HCT116 (cell line): ENCODE measurements at places on chromosomes 2 and 18. TPM values are rescaled to one million over a fixed set of nuclear protein-coding genes. Genes with fewer than 3 reads are reported as not detected.

DNA sequence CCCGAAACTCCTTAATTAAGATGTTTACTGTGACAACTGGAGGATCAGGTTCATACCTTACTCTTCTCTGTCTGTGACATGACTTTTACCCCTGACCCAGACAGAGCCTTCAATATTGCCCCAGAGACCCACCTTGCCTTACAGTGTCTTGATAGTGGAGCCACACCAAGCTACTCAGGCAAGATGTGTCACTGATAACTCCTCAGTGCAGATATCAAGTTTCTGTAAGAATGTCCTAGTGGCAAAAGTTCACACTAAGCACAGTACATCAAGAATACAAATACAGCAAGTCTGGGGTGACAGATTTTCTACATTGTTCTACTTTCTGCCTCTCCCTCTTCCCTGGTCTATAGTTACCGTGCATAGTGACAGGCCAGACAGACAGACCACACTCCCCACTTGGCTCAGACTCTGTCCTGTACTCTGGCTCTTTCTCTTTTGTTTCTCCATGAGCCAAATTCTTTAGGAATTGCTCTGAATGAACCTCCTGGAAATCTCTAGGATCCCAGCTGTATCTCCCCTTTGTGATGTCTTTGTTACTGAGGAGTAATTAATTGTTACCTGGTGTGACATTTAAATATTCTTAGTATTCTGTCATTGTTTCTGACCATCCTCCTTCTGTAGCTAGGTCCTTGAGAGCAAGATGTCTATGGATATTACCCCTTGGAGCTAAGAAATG is 24.1 kb upstream of the APOB start:
- DNase-seq = no peak

CHN1 gene
- 3.6 TPM for total RNA-seq

- DNase-seq = no peak
Measured at GRCh38 chr2:145040433-145040832, 520.5 kb upstream of the ZEB2 start.

DNA sequence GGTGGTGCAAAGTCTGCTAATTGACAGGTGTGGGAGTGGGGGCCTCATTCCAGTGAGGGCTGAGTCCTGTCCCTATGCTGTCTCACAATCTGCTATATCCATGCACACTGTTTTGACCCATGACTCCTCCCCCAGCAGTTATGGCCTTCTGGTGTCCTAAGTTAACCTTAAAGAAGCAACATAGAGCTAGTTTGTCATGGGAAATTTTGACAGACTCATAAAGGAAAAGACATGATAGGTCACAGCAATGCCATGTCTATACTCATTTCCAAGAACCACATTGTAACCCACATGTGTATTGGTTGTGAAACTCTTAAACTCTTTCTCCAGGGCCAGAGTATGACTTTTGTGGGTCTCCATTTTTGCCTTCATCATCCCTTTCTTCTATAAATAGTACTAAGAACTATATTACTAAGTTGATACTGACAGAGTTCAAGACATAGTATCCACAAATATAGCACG is 78.2 kb upstream of the SLC1A4 start:
- DNase-seq = no peak

EFHD1 gene
- total RNA-seq = 0.52 TPM

- no peak for DNase-seq
Measured at GRCh38 chr18:6039055-6039454, 143.7 kb upstream of the TMEM200C start.

DNA sequence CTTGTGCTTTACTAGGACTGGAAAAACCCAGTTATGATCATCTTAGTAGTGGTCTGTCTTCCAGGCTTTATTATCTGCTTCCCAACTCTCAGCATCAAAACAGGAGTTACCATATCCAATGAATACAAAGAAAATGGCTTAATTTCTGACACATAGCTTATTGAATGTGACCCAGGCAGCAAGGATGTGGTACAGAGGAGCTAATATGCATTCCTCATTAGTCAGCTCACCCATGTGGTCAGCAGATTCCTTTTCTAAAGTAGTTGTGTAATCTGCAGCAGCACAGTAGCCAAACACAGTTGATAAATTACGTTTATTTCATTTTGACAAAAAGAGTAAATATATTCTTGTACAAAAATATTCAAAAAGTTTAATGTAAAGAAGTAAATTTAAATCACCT is 43.6 kb downstream of the TSPYL6 start:
- no peak for DNase-seq

FBXO15 gene
- total RNA-seq = 1.1 TPM

DNA sequence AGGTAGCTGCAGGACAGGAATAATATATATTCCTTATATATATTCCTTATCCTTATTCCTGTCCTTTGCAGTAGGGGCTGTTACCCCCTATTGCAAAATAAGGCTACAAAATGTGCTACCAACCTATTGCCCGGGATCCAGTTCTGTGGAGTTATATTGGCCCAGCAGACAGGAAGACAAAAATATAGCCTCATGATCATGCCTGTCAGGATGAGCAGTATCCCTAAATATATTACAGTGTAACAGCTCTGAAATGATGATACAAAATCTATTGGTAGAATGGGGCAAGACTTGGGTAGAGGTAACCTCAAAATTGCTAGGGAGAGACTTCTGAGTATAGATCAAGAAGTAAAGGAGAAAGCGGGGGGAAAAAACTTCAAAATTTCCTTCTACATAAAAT is 31.6 kb upstream of the MARCHF7 start:
- DNase-seq = no peak

GRCh38 chr2:221465776-221466175 is 106.3 kb downstream of the EPHA4 start:
- no peak for DNase-seq

DNA sequence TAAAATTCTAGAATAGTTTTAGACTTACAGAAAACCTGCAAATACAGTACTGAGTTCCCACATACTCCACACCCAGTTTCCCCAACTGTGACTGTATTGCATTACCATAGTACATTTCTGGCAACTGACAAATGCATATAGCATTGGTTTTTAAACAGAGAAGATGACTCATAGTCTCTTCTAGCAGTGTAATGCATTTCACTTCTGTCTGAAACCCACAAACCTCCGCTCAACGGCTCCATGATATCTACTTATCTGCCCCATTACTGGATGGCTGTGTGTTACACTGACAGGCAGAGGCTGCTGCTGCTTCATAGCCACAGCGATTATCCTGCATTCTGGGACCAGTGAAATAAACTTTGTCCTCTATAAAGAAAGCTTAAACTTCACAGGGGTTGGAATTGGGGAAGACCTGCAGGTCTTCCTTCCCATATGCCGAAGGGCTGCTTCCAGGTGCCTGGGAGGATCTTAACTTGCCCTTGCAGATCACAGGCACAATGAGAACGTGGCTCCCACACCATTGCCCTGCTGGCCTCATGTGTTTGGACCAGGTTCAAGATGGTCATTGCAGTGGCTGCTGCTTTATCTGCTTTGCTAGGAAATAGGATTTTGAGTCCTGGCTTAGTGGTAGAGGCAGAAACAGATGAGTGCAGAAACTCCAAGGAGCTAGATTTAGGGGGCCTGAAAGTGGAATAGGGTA is 742.6 kb upstream of the HS6ST1 start:
- no peak for DNase-seq

DNA sequence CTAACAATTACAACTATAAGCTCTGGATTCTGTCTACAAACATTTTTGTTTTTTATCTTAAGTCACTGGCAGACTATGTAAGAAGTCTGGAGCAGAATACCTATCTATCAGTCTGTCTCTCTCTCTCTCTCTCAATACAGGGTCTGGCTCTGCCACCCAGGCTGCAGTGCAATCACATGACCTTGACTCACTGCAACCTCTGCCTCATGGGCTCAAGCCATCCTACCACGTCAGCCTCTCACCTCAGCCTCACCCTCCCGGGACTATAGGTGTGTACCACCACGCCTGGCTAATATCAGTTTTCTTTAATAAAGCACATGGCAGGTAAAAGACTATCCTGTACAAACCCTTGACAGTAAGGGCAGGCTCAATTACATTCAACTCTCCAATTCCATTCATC is 96.9 kb downstream of the OSBPL1A start:
- no peak for DNase-seq

GRCh38 chr2:197248001-197248401 is 62.6 kb downstream of the ANKRD44 start:
- no peak for DNase-seq

DNA sequence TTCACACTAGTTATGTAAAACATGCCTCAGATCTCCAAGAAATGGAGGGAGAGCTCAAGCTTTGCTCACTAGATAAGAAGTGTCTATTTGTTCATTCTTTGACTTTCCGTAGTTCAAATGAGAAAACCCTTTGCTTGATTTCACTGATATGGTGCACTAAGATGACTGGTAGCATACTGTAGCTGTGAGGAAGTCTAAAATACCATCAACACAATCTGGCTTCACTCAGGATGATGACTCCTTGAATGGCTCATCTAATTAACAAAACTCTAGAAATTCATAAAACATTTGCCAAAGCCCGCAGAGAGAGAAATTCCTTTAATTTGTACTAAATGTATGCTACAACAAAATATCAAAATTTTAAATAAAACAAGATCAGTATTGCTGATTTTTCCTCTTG is 152.8 kb upstream of the STK17B start:
- DNase-seq = no peak

DNA sequence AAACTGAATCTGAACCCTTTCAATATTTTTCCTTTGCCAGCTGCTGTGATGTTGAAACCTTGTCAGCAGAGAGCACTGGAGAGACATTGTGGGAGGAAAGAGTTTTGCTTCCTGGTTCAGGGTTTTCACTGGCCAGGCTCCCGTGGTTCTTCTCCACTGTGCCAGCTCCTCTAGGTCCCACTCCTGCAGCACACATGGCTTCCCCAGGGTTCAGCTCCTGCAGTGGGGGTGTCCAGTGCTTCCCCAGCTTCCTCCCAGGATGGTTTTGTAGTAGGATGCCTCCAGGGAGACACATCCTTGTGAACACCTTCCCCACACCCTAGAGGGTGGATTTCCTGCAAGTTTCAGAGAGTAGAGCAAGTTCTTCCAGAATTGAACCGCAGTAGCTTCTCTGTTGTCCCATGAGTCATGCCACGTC is 24.0 kb upstream of the SULT1C3 start:
- DNase-seq = peak; percentile 35

TAF4B gene
- total RNA-seq = 17.8 TPM

NAB1 gene
- 43.8 TPM for total RNA-seq

DNA sequence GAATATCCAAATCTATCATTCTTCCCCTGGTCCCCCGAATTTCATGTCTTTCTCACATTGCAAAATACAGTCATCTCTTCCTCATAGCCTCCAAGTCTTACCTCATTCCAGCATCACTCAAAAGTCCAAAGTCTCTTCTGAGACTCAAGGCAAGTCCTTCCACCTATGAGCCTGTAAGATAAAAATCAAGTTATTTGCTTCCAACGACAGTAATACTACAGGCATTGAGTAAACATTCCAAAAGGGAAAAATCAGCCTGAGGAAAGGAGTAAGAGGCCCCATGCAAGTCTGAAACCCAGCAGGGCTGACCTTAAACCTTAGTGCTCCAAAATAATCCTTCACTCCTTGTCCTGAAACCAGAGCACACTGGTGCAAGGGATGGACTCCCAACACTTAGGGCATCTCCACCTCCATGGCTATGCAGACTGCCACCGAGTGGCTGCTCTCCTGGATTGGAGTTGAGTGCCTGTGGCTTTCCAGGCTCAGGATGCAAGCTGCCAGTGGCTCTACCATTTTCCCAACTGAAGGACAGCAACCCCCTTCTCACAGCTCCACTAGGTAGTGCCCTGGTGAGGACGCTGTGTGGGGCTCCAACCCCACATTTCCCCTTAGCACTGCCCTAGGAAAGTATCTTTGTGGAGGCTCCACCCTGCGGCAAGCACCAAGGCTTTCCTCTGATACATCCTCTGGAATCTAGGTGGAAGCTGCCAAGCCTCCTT is 16.3 kb downstream of the DTNA start:
- DNase-seq = no peak

ST8SIA5 gene
- total RNA-seq = 0.54 TPM

CYBRD1 gene
- 14.9 TPM for total RNA-seq

GRCh38 chr2:208134928-208135586 is 5.4 kb upstream of the CRYGC start:
- no peak for DNase-seq

PRKAG3 gene
- not detected for total RNA-seq

RBFA gene
- total RNA-seq = 45.3 TPM

DNA sequence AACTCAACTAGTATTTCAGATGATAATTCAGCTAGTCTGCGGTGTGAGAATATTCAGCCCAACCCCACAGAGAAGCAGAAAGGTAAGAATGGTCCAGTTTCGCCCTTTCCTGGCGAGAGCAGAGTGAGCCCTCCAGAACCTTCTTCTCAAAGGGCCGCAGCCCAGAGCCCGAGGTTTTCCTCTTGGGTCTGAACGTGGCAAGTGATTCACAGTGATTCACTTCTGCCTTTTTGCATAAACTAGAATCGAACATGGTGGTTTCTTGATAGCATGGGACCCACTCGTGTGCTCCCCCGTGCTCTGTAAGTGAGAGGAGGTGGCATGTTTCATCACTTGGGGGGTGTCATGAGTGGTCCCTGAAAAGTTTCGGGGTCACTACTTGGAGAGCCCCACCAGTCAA is 24.2 kb downstream of the TRAF3IP1 start:
- DNase-seq = no peak
